ENCODE measurements at places on chromosomes 1 and 21.

- DNase-seq = no peak
Observed at GRCh38 chr1:215835951-215836350, 268.8 kb downstream of the KCTD3 start.

- DNase-seq = no peak
Observed at GRCh38 chr21:45766501-45766900, 123.0 kb downstream of the PCBP3 start.

DNA sequence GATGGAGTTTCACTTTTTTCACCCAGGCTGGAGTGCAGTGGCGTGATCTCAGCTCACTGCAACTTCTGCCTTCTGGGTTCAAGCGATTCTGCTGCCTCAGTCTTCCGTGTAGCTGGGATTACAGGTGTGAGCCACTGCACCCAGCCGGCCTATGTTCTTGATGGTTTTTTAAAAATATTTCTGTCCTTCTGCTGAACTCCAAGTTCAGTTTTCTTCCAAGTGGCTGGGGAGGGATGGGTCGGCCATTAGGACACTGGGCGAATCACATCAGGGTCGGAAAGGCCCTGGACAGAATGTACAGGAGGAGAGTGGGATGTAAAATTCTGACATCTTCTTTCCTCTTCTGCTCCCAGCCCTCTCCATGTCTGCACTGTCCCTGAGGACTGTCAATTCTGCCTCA, 289.6 kb downstream of the PTPRU start:
- DNase-seq = no peak

GRCh38 chr1:165871311-165872067, 44.1 kb downstream of the UCK2 start:
- DNase-seq = peak; percentile 56

GRCh38 chr1:20964540-20965484, 177.7 kb upstream of the HP1BP3 start:
- peak; percentile 59 for DNase-seq

DNA sequence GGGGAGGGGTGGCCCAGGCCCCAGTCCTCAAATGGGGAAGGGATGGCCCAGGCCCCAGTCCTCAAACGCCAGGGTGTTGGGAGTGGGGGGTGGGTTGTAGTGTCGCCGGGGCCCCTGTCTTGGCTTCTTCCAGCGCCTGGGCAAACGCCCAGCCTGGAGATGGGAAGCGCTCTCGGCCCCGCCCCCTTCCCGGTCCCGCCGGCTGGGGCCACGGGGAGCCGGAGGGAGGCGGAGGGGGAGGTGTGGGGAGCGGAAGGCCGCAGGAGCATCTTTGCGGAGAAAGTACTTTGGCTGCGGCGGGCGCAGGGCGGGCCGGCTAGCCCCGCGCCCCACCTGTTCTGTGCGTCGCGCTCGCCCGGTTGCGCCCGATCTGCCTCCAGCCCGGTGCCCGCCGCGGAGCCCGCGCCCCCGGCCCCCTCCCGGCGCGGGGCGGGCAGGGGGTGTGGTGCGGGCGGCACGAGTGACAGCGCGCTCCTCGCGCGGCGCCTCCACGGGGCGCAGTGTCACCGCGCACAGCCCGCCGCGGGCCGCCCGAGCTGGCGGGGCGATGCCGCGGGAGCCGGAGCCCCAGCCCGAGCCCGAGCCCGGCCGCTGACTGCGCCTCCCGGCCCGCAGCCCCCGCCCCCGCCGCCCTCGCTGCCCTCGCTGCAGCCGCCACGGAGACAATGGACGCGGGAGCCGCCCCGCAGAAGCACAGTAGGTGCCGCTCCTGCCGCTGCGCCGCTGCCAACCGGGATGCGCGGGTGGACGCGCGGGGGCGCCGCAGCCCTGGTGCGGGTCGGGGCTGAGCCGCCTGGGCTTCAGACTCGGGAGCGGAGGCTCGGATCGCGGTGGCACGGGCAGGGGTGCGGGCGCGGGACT, 31.1 kb upstream of the PEX10 start:
- DNase-seq = no peak

DNA sequence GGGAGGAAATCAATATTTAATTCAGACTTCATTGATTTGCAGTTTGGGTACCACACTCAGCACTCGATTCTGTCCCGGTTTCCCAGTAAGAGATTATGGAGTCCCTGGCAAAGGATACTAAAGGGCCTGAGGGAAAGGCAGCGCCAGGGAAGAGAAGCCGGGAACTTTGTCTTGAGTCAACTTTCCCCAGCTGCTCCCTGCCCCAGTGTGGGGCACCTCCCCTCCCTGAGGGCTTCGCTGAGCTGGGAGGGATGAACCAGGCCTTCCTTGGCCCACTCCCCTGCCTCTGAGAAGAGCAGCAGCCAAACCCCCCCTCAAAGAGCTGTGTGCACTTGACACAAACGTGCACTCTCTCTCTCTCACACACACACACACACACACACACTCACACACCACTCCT, 32.6 kb downstream of the OPTC start:
- no peak for DNase-seq

DNA sequence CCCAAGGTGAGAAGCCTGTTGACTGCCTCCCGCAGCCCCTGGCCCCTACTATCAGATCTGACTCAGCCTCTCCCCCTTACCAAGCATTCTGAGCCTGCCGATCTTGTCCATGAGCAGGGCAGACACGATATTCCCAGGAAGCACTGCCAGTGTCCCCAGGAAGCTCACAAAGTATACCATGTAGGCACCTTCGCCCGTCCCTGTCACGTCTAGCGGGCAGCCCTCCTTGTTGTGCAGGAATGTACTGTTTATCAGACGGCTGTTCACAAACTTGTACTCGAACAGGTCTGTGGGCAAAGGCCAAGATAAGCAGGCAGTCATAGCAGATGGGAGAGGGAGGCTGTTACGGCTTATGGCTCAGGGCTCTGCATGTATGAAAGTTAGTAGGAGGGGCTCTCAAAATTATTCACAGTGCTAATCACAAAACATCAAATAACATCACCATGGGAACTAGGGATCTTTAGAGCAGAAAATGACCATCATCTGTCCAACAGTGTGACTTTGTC, 7.3 kb downstream of the BOLA1 start:
- DNase-seq = no peak

- DNase-seq = no peak
Observed at GRCh38 chr1:47527653-47528272, 89.9 kb downstream of the FOXD2 start.

- DNase-seq = no peak
Observed at GRCh38 chr1:42932442-42932941, 26.2 kb downstream of the SLC2A1 start.

DNA sequence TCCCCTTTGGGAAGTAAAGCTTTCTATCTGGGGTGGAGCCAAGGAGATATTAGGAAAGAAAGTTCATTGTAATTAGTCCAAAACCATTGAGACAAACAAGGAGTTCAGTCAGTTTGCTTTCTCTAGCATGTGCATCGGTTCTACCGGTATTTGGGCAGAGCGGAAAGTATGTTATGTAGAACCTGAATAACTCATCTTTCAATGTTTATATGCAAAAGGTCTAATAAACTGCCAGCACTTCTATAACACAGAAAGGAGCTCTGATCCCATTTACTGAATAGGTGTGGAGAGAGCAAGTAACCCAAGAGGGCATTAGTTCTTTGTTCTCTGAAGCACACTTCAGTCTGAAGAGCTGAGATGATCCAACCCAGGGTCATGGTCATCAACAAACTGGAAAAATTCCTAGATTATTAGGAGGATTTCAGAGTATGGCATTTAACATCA, 3.5 kb downstream of the TGFB2 start:
- no peak for DNase-seq

GRCh38 chr21:26112127-26112742, 58.3 kb downstream of the APP start:
- no peak for DNase-seq

GRCh38 chr1:46512135-46512791, 22.6 kb downstream of the DMBX1 start:
- no peak for DNase-seq

GRCh38 chr1:78721136-78721535, 71.5 kb downstream of the IFI44 start:
- no peak for DNase-seq
